ENCODE measurements at places on chromosomes 2 and 18.
A peak's percentile ranks its signal among the peaks of the same experiment; 100 is the strongest.

DNA sequence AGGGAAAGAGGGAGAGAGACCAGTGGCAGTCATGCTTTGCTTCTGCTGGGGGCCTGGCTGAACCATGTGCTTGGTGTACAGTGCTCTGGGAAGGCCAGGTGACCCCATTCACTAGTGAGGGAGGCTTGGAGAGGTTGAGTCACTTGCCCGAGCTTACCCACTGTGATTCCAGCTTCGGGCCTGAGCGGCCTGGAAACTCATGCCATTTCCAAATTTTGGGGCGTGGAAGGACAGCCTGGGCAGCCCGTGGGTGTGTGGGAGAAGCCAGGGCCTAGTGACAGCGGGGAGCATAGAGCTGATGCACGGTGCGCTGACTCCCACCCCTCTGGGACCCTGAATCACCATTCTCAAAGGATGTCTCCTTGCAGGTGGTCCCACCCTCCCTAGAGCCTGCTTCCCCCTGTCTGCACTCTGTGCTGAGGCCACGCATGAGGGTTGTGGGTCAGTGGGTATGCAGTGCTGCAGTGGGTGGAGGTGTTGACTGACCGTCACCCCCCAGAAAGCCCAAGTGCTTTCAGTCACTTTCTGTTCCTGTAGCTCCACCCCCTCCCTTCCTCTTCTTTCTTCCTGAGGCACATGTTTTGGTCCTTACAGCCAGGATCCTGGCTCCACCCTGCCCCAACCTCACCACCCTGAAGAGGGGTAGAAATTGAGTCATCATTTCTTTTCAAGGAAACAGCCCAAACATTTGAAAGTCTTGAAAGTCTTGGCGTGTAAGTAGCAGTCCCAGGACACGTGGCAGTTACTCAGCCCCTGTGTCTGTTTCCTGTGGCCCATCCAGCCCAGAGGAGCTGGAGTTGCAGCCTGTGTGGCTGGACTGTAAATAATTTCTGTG, 69.3 kb upstream of the MCFD2 start:
- DNase-seq = no peak

DNA sequence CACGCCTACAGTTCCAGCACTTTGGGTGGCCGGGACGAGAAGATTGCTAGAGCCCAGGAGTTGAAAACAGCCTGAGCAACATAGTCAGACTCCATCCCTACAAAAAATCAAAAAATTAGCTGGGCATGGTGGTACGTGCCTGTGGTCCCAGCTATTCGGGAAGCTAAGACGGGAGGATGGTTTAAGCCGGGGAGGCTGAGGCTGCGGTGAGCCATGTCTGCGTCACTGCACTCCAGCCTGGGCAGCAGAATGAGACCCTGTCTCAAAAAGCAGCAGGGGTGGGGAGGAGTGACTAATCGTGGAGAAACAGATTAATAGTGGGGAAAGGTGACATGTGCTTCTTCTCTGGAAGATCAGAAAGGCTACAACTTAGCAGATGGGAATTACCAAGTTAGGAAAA, 58.1 kb upstream of the GPC1 start:
- no peak for DNase-seq

- no peak for DNase-seq
These were observed 403.1 kb downstream of the IRS1 start for GRCh38 chr2:226396541-226396940.

GRCh38 chr2:152162141-152162540, 13.4 kb downstream of the STAM2 start:
- no peak for DNase-seq

DNA sequence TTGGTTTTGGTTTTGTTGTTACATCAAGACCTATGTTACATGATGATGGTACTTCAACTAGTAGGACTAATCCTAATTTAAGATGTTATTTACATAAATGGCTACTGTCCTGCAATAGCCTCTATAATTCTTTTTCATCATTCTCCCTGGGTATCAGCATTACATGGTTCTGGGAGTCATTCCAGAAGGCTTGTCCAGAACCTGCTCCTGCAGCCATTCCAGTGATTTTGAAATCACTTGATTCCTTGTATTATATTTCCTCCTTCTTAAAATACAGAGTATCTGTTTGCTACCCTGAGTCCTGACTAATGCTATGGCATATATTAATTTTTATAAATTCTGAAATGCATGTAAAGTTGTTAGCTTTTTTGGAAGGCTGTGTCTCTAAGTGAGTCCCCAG, 400.5 kb upstream of the MEIS1 start:
- no peak for DNase-seq

- DNase-seq = no peak
These were observed 107.3 kb downstream of the TANC1 start for GRCh38 chr2:159075727-159076126.

DNA sequence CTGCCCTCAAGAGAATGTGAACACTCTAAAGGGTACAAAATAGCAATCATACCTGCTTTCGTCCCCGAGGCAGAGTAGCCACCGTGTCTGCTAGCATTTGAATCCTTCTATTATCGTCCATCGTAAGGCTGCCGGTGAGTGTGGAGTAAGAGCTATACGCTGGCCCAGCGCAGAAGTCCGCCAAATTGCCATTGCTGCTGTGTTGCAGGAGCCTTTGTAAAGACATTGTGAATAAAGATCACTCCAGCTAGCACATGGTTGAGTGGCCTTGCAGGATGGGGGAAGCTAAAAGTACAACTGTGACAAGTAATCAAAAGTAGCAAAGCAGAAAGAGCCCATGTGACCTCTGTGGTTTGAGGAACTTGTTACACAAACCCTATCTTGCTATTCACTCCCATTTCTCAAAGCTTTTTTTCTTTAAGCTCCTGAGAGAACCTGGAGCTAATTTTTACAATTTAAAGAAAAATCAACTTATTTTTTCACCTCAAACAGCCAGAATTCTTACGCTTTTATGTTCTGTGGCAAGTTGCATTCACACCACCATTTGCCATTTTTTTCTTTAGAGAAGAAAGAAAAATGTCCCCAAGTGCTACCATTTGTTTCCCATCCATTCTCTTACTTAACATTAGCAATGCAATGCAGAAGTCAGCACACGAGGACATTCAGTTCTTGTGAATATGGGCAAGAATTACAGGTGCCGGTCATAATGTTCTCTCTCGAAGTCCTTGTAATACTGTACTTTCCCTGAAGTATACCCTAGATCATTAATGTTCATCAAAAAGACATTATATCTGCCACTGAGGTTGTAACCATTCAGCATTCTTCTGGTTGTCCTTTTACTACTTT, at the start of gene CYTIP:
TSS of gene CYTIP (minus strand) at position 295 of the 846 bp plus-strand sequence. CDS start at position 226, 69 bp downstream.
- no peak for DNase-seq

- peak; percentile 35 for DNase-seq
These were observed 83.1 kb downstream of the CCDC85A start for GRCh38 chr2:56266761-56267414.

- no peak for DNase-seq
These were observed 24.3 kb upstream of the CDH20 start for GRCh38 chr18:61308795-61309393.

DNA sequence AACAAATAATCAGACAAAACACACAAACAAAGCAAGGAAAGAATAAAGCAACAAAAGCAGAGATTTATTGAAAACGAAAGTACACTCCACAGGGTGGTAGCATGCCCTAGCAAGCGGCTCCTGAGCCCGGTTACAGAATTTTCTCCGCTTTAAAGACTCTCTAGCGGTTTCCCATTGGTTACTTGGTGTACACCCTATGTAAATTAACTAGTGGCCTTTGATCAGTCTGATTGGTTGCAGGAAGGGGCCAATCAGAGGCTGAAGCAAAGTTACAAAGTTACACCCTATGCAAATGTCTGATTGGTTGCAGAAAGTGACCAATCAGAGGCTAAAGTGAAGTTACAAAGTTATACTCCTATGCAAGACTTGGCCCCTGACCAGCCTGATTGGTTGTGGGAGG, 242.9 kb downstream of the LDLRAD4 start:
- DNase-seq = no peak

- DNase-seq = no peak
These were observed 65.0 kb upstream of the DSC1 start for GRCh38 chr18:31227497-31228229.

GRCh38 chr18:45243340-45244110, 371.8 kb upstream of the SLC14A2 start:
- no peak for DNase-seq

DNA sequence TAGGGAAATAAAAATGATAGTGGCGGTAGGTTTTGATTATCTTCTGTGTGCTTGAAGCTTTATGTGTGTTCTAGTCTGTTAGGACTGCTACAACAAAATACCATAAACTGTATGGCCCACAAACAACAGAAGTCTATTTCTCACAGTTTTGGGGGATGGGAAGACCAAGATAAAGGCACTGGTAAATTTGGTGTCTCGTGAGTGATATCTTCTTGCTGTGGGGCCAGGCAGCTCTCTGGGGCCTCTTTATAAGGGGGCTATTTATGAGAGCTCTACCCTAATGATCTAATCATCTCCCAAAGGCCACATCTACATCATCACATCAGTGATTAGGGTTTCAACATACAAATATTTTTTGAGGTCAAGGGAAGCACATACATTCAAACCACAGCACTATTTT, 86.8 kb upstream of the SPHKAP start:
- no peak for DNase-seq

- no peak for DNase-seq
These were observed 391.6 kb upstream of the HS6ST1 start for GRCh38 chr2:128710242-128710641.

GRCh38 chr2:157523270-157524247, 79.7 kb upstream of the CYTIP start:
- DNase-seq = no peak

GRCh38 chr2:150977296-150977695, 284.4 kb downstream of the RBM43 start:
- no peak for DNase-seq

DNA sequence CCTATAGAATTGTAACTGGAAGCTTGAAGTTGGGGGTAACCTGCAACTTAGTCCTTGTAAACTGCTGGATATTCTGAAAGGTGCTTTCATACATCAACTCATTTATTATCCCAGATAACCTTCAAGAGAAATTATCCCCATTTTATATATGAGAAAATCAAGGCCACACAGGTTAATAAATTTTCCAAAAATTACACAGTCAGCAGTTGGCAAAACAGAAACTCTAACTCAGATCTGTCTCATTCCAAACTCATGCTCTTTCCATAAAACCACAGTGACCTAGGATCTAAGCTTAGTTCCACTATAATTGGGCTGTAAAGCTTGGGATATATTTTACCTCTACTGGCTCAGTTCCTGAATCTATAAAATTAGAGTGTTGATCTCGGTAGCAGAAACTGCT, 167.6 kb upstream of the DDX18 start:
- DNase-seq = no peak

- no peak for DNase-seq
These were observed 121.2 kb downstream of the ZNF521 start for GRCh38 chr18:25230658-25231326.

DNA sequence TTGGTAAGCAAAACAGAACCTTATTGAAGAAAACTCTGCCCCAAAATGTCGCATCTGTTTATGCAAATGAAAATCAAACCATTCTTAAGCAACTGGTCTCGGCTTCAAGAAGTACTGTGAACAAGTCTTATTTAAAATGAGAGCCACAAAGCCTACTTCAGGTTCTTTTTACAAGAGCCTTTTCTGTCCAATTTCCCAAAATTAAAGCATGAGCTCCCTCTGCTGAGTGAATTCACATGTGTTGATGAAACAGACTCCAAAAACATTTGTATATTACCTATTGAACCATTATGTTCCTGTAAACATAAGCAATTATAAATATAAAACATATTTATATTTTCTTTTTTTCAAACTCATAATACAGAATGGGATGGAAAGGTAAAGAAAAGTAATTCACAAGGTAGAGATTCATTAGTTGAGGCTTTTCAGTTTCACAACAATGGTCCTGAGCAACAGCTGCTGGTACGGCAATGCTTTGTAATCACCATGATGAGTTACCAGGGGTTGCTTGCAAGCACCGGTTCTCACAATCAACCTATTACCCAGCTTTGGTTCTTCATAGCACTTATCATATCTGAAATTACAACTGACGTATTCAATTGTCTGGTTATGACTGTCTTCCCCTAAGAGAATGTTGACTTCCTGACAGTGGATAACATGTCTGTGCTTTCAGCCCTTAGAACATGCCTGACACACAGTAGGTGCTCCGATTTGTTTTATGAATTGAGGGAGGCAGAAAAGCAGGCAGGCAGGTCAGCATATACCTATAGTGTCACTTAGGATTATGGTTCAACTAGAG, 108.4 kb upstream of the BZW1 start:
- peak; percentile 79 for DNase-seq

DNA sequence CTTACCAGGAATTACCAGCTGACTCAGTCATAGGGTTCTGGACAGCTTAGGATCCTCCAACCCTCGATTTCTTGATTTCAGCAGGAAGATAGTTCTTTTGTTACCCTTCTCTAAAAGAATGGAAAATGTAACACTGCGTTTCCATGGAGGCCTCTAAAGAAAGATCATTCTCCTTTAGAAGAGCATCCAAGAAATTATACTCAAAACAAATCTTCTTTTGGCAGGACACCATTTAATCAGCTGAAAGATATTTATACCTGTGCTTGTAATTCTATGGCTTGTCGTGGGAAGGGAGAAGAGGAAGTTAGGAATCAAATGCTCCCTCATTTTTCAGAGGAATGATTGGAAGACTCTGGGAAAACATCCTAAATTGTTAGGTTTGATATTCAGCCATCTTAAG, 130.5 kb downstream of the RAB3GAP1 start:
- DNase-seq = no peak

DNA sequence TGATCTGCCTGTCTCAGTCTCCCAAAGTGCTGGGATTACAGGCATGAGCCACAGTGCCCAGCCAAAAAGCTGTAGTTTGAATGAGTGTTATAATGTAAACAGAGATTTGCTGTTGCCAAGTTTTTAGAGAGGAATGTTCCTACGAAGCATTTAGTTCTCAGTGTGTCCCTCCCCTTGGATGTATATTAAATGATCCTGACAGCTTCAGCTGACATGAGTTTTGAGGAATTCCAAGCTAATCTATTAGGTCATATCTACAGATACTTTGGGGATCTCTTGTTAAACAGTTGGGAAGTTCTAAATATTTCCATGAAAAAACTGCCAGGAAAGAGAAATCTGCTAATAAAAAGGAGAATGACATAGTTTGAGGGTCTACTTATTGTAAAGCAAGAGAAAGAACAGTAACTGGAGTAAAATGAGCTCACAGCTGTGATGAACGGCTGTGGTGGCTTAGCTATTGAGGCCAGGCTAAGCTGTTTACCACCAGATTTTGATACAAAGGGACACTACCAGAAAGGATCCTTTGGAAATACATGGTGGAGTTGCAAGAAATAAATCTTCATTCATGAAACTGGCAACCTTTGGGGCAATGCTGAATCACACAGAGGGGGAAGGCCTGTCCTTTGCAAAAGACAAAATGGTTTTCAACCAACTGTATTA, 2.6 kb upstream of the STON1 start:
- no peak for DNase-seq

DNA sequence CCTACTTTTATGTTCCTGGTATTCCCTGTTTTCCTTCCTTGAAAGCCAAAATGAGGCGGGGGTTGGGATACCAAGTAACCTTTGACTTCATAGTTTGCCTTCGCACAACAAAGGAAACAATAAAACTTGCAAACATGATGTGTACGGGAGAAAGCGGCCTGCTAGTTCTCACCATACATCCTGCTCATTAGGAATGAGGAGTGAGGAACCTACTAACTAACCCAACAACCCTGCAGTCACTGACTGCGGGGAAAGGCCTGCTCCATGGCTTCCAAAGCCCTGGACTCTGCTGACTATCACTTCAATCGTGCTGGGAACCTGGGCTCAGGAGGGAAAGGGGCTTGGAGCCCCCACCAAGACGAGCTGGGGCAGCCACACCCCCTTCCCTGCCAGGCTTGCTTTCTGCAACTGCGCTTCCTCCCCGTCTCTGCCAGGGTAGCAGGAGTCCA, 24.2 kb downstream of the RPL31 start:
- DNase-seq = no peak
